Stimulated activated naive CD4-positive, alpha-beta T cell (primary cell): ENCODE measurements at places on chromosomes 1 and 21.

DNA sequence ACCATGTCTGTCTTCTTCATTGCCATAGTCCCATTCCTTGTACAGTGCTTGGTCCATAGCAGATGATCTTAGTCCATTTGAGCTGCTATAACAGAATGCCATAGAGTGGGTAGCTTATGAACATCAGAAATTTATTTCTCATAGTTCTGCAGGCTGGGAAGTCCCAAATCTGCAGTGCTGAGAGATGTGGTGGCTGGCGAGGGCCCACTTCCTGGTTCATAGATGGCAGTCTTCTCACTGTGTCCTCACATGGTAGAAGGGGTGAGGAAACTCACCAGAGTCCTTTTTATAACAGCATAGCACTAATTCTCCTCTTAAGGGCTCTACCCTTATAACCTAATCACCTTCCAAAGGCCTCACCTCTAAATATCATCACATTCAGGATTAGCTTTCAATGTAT is 23.1 kb upstream of the RAP1A start:
- peak; percentile 22 for DNase-seq

- DNase-seq, result no peak
Measured at GRCh38 chr1:236773919-236774318, 21.2 kb upstream of the MTR start.

- no peak for DNase-seq
Measured at GRCh38 chr1:41758500-41758899, 160.2 kb downstream of the HIVEP3 start.

DNA sequence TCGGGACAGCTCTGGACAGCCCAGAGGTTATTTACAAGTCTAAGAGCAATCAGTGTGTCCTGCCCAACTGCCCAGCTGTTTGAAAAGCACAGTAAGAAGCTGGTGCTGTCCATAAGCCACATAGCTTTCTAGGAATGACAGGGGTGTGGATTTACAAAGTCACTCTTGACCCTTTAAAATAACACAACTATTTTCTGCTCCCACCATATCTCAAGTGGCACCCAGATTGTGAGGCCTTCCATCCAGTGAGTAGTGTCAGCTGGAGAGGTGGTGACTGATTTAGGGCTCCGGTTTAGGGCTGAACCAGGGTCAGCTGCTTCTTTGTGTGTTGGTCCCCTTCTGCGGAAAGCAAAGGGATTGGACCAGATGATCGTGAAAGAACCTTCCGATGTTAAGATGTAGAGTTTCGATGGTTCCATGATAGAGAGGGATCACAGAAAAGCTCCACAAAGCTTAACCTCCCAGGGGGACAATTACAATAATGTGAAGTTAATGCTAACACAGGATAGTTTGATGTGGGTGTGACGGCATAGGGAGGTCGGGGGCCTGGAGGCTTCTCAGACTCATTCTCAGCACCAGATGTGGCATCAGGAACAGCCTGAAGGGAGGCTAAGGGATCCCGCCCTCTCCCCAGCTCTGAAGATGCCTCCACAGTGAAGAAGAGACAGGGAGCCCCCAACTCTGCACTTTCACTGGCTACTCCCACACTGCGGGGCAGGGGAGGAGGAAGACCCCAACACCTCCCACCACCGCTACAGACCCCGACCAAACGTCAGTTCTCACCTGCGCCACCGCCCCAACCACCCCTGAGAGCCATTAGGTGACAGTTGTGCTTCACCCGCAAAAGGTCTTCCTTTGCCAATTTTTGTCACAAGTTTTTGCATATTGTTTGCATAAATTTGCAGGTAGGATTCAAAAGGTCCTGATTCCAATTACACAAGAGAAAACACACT is 40.6 kb downstream of the LRRC3 start:
- DNase-seq, result no peak

DNA sequence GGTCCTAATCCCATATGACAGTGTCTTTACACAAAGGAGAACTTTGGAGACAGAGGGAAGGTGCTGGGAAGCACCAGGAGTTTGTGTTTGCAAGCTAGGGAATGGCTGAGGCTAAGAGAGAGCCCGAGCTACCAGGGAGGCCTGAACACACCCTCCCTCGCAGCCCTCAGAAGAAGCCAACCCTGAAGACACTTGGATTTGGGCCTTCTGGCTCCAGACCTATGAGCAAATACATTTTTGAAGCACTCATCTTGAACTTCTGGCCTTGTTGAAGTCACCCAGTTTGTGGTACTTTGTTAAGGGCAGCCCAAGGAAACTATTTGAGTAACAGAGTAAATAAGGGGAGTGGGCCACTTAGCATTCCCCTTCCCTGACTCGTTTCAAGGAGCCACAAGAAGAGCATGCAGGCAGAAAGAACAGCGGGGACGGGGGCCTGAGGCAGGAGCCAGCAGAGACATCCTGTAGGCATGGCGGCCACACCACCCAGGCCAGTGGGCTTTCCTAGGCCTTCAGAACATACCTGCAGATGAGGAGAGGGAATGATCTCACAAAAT is 13.2 kb upstream of the QSOX1 start:
- DNase-seq, result no peak

DNA sequence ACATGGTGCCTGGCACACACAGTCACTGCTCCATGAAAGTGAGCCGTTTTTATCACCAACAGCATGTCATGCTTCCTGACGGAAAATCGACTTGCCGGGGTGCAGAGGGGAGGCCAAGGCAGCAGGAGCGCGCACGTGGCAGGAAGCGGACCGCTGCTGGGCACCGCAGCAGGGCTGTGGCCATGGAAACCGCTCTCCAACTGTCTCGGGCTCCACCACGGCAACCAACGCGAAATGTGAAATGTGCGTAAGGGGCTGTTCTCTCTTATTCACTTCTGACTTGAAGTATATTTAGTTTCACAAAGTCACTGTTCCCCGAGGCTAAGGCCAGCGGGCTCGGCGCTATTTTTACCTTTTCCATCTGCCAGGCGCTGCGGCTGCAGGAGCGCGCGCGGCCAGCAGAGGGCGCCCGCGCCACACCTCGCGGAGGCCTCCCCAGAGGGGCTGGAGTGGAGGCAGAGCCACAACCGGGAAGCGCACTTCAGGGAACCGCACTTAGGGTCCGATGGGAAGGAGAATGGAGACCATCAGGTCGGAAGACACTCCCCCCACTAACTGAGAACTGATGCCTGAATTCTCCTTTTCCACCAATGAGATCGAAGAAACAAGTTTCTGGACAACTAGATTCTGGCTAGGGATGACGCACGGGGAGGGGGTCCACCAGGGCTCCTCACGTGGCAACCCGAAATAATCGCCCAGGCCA is 19.7 kb downstream of the RCC2 start:
- peak; percentile 54 for DNase-seq

DNA sequence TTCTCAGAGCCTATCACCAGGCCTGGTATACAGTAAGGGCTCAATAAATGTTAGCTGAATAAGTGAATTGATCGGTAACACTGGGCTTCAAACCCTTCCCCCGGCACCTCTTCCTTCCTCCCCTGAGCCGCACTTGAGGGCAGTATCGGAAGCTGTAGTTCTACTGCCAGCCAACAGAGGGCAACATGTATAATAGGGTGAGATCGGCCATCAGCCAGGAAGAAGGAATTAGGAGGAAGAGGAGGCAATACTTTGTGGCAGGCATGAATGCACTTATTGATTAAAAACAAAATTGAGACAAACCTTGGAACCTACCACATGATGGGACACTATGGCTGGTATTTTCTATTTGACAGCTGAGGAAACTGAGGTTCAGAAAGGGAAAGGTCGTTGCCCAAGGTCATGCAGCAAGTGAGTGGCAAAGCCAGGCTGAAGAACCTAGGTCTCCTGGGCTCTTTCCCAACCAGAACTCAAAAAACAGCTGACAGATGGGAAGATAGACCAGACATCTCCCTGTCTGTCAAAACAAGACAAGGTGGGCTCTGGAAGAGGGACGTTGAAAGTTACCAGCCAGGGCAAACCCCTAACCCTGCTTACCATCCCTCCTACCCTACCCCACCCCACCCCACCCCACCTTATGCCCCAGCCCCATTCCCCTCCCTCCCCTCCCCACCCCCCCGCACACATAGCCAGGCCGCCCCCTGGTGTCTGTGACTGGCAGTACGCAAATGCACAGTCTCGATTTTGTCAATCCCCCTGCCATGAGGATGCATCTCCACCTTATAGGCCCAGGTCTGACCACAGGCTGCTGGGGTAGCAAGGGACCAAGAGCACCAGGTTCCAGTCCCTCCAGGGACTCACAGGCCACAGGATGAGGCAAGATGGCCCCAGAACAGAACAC is 107.3 kb upstream of the RUNX3 start:
- DNase-seq, result peak; percentile 63

GRCh38 chr1:179178950-179179349 is 50.5 kb downstream of the ABL2 start:
- no peak for DNase-seq

GRCh38 chr21:33286600-33287456 is 20.7 kb downstream of the IL10RB start:
- DNase-seq, result no peak

GRCh38 chr1:173573596-173573995 is 29.3 kb downstream of the SLC9C2 start:
- no peak for DNase-seq

DNA sequence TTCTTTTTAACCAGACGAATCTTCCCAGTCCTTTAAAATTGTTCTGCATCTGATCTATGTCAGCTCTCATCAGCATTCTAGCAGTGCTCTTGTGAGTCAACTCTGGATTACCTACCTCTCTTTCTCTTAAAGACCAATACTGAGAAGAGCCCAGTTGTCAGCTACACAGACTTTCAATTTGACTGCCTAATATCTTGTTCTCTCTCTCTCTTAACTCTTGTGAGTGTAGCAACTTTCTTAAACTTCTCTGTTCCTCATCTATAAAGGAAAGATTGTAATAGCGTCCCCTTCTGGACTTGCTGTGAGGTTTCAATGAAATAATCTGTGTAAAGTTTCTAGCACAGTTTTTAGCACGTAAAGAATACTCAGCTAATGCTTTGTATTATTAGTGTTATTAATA is 499.3 kb upstream of the ADAMTS5 start:
- no peak for DNase-seq

GRCh38 chr1:77378723-77379535 is 97.1 kb downstream of the AK5 start:
- no peak for DNase-seq

- DNase-seq, result no peak
Measured at GRCh38 chr1:101406681-101407080, 169.9 kb downstream of the S1PR1 start.

DNA sequence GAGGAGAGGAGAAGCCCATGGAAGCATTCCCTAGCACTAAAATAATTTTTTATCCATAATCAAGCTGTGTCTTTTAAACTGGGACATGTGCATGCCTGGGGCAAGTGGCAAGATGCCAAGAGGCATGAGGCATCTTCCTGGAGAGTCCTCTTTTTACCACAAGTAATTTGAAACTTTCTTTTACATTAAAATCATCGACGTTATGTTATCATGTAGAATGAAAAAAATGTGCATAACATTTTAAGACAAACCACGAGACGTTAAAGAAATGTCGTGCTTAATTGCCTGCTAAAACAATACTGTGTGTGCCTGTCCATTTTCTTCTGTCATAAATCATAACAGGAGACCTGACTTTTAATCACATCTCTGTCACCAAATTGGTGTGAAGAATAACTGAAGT is 1.5 kb downstream of the STYXL2 start:
- DNase-seq, result no peak

DNA sequence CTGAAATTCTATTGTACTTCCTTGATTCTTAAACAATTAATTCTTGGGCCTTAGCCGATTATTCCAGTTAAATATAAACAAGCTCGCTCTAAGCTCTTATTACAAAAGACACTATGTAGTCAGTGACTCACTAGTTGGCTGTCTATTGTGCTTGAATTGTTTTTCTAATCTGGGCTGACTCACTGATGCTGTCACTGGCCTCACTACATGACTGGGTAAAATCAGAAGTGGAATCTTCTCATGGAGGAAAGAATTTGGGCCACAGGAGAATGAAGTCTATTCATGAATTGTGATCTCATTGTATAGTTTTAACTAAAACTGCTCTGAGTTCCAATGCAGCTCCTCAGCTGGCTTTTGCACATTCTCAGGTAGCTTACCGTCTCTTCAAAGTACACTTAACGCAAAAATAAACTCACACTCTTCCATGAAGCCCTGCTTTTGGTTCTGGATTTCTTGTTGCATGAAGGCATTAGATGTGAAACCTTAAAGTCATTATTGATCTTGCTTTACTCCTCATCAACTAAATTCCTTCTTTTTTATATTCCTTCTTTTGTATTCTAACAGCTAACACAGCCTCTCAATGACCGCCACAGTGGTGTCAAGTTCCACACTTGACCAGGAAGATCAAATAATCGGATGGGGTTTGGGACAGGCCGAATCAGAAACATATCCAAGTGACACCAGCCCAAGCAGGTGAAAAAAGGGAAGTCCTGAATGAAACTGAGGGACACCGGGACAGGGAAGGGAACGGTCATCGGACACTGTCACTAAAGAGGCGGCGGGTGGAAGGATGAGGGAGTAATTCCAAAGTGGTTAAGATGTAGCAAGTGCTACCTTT is 80.9 kb upstream of the LBR start:
- DNase-seq, result no peak

GRCh38 chr1:158020259-158020885 is 26.9 kb downstream of the KIRREL1 start:
- DNase-seq, result no peak

DNA sequence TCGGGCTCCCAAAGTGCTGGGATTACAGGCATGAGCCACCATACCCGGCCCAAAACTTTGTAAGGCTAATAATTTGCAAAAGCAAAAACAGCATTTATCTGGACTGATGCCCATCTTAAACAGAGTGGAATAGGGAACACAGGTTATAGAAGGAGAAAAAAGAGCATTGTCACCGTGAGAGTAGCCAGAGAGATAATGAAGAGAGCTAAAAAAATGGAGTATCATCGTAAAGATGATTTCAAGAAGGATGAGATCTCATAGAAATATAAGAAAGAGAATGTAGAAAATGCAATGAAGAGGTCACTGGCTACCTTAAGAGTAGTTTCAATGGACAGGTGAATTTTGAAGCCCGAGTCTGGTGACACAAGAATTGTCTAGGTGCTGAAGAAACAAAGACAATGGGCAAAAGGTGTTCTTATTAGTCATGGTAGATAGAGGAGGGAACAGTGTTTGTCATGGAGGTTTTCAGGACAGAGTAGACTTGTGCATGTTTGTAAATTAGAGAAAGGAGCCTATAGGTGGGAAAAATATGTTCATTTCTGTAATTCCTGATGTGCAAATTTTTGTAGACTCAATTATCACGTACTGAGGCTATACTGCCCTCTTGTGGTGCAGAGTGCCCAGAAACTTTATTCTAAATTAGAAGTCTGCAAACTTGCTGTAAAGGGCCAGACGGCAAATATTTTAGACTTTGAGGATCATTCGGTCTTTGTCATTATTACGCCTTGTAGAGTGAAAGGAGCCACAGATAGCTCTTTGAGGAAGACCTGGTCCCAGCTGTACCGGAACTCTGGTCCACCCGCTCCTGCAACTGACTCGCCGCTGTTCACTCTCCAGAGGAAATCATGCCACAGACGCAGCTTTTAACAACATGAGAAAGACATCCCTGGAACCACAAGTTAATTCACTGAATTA is 8.1 kb upstream of the TMEM183A start:
- peak; percentile 35 for DNase-seq
